Cardiac muscle cell (in vitro differentiated cells and primary cell): ENCODE measurements at places on chromosomes 4 and X. TPM values are rescaled to one million over a fixed set of nuclear protein-coding genes. Genes with fewer than 3 reads are reported as not detected.

DNA sequence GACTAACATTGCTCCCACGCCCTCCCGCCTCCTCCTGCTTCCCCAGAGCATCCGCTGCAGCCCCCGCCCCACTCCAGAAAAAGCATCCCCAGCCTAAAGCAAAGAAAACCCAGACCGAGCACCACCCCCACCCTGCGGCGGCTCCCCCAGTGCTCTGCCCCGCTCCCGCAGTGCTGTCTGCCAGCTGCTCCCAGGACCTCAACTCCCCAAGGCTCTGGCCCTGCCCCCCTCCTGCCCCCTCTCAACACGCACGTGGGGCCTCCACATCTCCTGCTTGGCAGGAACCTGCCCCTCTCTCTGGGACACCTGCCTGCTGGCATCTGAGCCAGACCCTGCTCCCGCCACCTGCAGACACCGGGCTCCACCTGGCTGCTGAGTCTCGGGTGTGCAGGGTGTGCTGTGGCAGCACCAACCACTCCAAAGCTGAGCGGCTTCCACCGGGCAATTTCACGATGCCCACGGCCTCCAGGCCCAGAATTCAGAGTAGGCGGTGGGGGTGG, 79.4 kb downstream of the FAM53A start:
- no peak for DNase-seq

DNA sequence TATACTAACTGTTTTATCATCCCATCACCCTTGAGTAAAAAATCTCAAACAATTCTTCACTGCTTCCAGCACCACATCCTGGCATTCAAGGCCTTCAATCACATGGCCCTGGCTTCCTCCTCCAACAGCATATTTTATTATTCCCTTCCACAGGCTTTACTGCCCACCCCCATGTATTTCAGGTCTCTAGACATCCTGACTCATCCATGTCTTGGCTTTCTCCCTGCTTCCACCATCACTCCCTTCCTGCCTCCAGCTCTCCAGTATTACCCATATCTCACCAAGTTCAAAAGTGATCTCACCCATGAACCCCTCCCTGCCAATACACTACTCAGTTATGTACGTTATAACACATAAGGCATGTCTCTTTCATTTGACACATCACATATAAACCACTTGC, 34.7 kb upstream of the PLAC1 start:
- no peak for DNase-seq

DNA sequence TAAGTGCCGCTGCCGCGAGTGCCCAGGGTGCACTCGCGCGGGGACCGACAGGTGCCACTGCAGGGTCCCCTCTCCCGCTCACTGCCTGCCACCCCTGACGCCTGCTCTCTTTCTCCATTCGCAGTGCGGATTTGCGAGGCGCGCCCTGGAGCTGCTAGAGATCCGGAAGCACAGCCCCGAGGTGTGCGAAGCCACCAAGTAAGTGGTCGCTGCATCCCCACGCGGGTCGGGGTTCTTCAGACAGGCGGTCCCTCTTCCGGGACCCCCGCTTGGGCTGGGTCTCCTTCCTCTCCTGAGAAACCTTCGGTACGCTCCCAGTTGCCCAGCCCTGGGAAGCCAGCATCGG, 547 bp downstream of the GUCY1A1 start:
- peak; percentile 73 for DNase-seq

DNA sequence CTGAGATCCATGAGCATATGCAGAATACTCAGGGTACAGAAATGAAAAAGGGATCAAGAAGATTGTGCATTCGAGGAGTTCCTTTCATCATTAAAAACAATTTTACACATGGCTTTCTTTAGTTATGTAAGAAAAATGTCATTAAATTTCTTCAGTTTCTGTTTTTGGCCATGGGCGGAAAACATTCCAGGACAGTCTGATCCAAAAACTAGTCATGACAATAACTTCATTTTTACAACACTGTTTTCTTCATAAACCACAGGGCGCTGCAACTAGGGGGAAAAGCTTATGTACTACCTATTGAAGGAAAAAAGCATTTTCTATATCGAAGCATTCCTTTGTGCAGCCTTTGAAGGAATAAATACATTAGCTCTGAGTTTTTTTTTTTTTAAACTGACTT, 28.2 kb downstream of the IL13RA1 start:
- DNase-seq = no peak

GRCh38 chrX:133297284-133297683, 79.1 kb upstream of the TFDP3 start:
- DNase-seq = peak; percentile 41

GRCh38 chr4:148633720-148634119, 191.5 kb upstream of the NR3C2 start:
- no peak for DNase-seq

DNA sequence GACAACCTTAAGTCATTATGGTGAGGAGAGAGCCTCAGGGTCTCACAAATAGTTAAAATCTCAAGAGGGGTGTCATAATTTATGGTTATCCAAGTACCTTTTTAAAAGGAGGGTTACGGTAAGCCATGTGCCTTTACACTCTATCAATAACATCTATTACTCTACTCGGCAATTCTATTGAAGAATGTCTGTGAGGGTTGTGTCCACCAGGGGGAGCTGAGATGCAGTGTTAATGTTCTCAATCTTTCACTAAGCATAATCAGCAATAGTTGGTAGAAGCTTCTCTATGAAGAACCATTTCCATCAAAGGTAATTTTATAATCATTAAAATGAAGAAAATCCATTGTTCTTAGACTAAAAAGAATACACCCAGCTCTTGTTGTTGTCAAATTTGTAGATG, 457.4 kb downstream of the CENPC start:
- DNase-seq = peak; percentile 57

GRCh38 chrX:7062903-7063302, 84.6 kb upstream of the STS start:
- DNase-seq = peak; percentile 7

DNA sequence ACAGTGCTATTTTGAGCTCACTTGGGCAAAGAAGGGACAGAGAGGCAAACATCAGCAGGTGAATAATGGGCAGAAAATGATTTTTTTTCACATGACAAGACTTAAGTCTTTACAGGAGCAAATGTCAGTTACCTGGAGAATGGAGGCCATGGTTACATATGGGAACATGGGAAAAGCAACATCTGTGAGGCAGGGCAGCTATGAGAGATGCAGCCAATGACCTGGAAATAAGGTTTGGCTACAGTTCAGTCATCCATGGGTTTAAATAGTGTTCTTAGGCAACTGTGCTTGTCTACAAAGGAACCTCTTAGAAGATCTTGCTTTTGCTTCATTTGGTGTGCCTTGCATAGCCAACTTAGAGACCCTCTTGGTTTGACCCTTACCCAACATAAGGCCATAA, 490.2 kb upstream of the LCORL start:
- DNase-seq = no peak

DNA sequence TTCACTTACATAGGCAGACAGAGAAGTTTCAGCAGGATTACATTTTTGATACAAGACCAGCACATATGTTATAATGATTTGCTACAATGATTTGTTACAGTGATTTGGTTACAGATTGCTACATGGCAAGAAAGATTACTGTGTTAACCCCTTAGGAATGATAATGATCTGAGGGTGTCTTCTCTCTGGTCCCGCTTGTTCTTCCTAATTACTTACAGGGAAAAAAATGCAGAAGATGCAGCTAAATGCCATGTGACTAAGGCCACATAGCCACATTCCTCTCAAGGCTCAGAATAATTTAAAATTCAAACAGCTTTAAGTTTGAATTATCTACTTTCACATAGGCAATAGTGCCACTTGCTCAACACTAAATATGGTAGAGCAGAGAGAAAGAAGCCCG, 9.7 kb upstream of the LAP3 start:
- no peak for DNase-seq

- no peak for DNase-seq
Measured at GRCh38 chr4:120209706-120210105, 143.1 kb upstream of the MAD2L1 start.

DNA sequence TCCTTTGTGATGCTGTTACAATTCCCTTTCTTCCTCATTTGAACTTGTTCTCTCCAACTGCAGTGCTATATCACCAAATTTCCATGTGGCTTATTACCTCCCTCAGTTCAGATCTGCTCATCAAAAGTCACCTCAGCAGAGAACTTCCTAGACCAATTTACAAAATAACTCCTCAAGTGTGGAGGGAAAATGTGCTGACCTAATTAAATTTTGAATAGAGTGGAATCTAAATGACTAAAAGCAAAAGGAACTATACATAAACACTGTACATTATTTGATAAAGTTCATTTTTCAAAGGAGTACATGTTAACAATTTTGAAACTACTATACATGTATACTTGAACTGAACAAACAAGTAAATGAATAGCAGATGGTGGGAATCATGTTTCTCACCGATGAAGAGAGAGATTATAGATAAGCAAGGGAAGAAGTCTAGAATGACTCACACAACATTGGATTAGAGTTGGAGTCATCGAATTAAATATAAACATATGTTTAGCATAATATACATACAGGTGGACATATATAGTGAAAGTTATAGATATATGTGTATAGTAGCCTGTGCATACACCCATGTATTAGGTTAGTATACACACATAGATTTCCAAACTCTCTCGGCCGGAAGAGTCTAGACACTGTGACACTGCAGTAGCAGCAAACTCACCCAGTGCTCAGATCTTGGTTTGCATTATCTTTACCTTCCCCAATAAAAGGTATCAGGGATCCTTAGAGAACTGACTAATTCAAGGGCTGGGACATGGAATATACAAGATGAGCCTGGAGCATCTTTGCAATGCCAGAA, 318.7 kb downstream of the PCDH18 start:
- DNase-seq = peak; percentile 3

- DNase-seq = no peak
Measured at GRCh38 chr4:4413806-4414205, 26.9 kb downstream of the NSG1 start.

- peak; percentile 34 for DNase-seq
Measured at GRCh38 chrX:30653415-30654131, at the start of gene GK. GK (plus strand) TSS chrX:30653423; CDS start chrX:30653538, 115 bp downstream.

GRCh38 chrX:100358766-100359165, 51.3 kb downstream of the PCDH19 start:
- DNase-seq = no peak

- no peak for DNase-seq
Measured at GRCh38 chrX:77174680-77175519, 272.3 kb upstream of the FGF16 start.

- no peak for DNase-seq
Measured at GRCh38 chr4:70518716-70519115, 347 bp downstream of the AMTN start.

The MAP3K15 gene
- total RNA-seq = 1.2 and 1.7 TPM in 2 replicates

The KCNE5 gene
- total RNA-seq = 0.92 and 0.99 TPM in 2 replicates

The SMIM31 gene
- total RNA-seq = not detected in 2 replicates

The SYAP1 gene
- total RNA-seq = 26.7 and 28.1 TPM in 2 replicates

The UBE2K gene
- total RNA-seq = 12.5 and 52.5 TPM in 2 replicates

The AKAP14 gene
- total RNA-seq = not detected in 2 replicates

The CT45A5 gene
- total RNA-seq = not detected in 2 replicates

The TBC1D8B gene
- total RNA-seq = 1.7 and 2.1 TPM in 2 replicates

The CXorf49 gene
- total RNA-seq = not detected in 2 replicates

The FGB gene
- total RNA-seq = 0.48 and 1.9 TPM in 2 replicates

The LRP2BP gene
- total RNA-seq = 0.63 TPM in 2 replicates
